ENCODE measurements at places on chromosomes 5 and 9.

DNA sequence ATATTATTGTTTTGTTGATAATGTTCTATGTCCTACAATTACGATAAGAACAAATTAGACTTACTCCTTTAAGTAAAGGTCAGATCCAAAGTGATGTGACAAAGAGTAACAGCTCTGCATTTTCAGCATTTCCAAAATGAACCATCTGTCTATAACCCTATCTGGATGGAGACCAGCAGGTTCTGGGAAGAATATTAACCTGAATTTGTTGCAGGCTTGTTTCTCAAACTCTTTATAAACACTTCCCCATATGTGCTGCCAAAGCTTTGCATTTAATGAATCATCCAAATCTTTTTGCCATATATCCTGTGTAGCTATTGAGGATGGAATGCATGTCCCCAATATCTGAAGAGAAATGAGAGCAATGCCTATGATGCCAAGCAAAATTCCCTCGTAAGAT lies 198.9 kb upstream of the SLC27A6 start:
- no peak for DNase-seq

- no peak for DNase-seq
These were observed 63.3 kb downstream of the SPATA31C2 start for GRCh38 chr9:88074931-88075330.

- no peak for DNase-seq
These were observed 2.4 kb upstream of the PPP2R2B start for GRCh38 chr5:146880966-146881365.

DNA sequence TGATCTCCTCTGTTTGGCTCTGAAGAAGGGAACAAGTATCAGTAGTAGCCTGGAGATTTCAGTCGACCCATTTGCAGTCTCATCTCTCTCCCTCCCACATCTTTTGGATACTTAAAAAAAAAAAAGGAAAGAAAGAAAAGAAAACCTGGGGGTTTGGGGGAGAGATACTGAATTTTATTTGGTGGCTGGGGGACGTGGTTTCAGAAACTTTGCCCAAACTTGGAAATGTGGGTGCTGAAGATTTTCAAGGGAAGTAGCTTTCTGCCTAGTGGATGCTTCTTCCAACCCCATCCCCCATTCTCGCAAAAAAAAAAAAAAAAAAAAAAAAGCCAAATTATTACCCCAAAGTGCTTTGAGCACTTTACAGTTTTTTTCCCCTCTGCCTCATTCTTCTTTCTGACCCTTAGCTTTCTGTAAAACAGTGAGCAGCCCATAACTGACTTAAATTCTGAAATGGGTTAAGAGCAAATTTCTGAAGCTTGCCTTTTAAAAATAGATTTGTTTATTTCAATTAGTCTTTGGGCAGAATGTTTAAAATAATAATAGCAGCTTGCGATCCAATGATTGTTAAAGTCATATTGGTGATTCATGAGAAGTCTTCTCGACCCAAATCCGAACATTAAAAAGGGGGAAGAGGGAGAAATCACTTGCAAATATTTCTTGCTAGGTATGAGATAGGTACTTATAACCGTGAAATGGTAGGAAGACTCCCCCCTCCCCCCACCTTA lies 894 bp downstream of the FST start:
- DNase-seq = no peak

GRCh38 chr9:123556464-123557435 lies 200.8 kb downstream of the CRB2 start:
- DNase-seq = no peak

GRCh38 chr9:2524601-2525000 lies 97.0 kb upstream of the VLDLR start:
- DNase-seq = no peak

- no peak for DNase-seq
These were observed 1539.0 kb upstream of the NUDT12 start for GRCh38 chr5:105101577-105101976.

DNA sequence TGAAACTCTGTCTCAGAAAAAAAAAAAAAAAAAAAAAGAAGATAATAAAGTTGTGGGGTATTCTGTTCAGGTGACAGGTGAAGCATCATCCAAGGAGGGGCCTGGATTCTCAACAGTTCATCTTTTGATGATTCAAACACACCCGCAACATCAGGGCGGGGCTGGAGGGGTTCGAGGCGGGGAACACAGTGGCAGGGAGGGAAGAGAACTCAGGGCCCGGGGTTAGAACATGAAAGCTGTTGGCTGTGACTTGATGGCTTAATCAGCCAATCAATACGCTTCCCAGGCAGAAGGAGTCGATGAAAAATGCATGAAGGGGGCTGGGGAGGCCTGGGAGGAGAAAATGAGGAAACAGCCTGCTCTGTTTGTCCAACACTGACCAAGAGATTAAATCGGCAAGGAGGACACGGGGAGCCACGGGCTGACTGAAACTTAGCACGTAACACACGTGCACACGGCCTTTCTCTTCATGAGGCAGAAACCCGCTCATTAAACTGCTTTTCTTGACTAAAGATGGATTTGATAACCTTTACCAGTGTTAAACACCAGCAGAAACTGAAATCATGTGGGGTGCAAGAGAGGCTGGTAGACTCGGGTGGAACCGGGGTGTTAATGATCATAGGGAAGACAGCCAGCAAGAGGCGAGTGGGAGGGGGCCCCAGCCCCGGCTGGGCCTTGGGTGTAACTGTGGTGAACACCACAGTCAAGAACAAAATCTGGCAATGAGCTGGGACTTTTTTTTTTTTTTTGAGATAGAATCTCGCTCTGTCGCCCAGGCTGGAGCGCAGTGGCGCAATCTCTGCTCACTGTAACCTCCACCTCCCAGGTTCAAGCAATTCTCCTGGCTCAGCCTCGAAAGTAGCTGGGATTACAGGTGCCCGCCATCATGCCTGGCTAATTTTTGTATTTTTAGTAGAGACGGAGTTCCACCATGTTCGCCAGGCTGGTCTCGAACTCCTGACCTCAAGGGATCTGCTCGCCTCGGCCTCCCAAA lies 105.7 kb upstream of the RAPGEF1 start:
- DNase-seq = no peak

DNA sequence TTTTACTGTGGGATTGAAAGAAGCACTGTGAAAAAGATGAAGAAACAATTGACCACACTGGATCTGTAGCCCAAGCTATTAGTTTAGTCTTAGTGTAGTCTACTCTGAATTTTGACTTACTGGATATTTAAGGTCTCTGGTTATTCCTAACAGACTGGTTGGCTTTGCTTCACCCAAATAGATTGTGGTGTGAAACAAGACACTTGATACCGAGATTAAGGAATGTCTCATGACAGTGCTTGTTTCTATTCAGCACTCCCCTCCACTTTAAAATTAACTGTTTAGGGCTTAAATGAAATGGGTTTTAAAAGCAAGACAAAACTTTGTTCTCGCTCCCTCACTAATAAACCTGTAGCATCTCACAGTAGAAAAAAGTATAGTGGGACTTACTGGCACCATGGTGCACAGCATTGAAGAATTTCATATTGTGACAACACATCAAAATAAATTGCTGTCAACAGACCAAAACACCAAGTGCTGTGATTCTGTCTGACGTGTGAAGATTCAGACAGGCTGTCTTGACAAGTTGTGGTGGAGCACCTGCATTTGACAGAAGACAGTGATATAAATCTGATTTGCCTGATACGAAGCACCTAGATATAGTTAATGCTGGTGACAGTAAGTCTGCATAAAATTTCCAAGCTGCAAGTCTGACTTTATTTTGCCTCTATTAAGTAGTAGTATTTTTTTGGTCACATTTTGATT lies 73.1 kb downstream of the PBX3 start:
- DNase-seq = no peak

- DNase-seq = no peak
These were observed 21.9 kb downstream of the CSF2 start for GRCh38 chr5:132095424-132095972.

- no peak for DNase-seq
These were observed at the start of gene PDLIM4 for GRCh38 chr5:132257131-132258101. Gene PDLIM4 (plus strand): TSS chr5:132257696. CDS start chr5:132257735, 39 bp downstream.

DNA sequence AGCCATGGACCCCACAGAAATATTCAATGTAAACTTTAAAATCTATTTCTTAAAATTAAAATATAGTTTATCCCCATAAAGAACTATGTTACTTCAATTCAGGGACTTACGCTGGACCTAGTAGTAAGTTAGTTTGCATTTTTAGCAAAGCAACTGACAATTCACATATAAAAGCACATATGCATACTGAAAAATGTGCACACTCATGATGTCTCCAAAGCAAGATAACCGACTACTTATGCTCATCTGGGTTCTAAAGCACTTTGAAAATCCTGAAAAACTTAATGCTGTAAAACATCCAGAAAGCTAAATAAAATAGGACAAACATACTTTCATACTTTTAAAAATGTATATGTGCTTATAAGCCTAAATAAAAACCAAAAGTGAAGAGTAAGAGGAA lies 264.4 kb upstream of the GAS1 start:
- no peak for DNase-seq

DNA sequence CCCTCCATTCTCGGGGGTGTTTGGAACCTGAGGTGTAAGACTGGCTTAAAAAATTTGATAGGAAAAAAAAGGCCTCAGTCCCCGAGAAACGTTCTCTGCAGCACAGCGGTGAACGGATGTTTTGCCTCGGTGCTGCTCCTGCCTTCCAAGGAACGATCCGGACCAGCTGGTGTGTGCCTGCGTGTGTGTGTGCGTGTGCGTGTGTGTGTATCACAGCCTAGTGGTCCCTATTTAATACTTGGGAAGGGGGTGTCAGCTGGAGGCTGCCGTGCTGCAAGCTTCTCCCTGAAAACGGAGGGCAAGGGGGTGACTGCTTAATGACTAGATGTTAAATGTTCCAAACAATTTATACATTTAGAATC lies 76.9 kb downstream of the LHX2 start:
- no peak for DNase-seq

- no peak for DNase-seq
These were observed 300.9 kb downstream of the MCTP1 start for GRCh38 chr5:94983861-94984535.

- DNase-seq = no peak
These were observed 16.9 kb downstream of the CAMSAP1 start for GRCh38 chr9:135890190-135891026.

DNA sequence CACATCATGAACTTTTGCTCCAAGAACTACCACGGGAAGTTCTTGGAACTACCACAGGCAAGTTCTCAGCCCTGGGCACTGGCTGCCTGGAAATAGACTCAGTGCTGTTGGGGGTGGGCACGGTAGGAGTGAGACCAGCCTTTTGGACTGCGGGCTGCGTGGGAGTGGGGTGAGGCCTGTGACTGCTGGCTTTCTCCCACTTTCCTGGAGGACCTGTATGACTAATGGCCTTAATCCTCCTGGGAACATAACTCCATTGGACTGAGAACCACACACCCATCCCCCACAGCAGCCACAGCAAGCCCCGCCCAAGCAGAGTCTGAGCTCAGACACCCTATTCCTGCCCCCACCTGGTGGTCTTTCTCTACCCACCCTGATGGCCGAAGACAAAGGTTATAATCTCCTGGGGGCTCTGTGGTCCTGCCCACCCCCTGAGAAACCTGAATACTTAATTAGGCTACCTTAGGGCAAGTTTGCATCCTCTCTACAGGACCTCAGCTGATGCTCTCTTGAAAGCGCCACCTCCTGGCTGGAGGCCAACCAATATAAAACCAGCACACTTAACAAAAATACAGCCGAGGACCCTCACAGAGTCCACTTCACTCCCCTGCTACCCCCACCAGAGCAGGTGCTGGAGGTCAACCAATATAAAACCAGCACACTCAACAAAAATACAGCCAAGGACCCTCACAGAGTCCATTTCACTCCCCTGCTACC lies 112.6 kb downstream of the CACNA1B start:
- DNase-seq = no peak

DNA sequence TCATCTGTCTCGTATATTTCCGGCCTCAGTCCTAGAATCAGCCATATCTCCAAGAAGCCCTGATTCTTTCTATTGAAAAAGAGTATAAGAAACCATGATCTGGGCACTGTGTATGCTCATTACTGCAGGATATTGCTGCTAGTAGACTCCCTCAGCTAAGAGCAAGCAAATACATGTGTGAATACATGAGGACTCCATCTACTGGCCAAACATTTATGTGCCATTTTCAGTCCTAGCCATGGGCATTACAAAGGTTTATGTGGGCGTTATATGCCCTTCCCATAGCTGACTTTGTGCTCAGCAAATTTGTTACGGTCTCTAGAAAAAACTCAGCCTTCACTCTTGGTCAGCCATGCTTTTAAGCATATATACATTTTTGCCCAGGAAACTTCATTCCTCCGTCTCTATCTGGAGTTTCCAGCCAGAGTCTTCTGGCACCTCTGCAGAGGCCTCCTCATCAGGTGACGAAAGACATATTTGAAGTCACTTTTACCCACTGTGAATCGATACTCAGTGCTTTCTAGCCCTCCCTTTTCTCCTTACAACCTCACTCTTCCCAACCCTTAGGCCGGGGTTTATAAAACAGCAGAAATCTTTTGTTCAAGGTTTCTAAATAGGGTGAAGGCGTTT lies 1495.6 kb upstream of the CDH6 start:
- peak; percentile 60 for DNase-seq

GRCh38 chr5:415928-416635 lies 26.9 kb upstream of the EXOC3 start:
- DNase-seq = no peak

GRCh38 chr9:5917888-5918287 lies 27.2 kb downstream of the MLANA start:
- DNase-seq = no peak

DNA sequence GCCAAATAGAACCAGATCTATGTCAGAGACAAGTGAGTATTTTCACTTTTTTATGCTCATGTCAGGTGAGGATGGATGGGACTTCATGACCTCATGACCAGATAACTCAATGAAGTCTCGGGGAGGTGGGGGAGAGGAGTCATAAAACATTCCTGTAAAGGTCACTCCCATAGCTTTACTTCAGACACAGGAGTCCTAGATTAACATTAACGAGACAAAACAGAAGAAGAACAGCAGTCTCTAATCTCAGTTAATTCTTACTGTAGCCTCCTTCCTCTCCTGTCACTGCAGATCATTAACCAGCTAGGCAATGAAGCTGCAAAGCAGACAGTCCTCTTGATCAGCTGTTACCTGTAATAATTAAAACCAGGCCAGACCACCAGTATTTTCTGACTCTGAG lies 11.2 kb downstream of the CRHBP start:
- DNase-seq = no peak

DNA sequence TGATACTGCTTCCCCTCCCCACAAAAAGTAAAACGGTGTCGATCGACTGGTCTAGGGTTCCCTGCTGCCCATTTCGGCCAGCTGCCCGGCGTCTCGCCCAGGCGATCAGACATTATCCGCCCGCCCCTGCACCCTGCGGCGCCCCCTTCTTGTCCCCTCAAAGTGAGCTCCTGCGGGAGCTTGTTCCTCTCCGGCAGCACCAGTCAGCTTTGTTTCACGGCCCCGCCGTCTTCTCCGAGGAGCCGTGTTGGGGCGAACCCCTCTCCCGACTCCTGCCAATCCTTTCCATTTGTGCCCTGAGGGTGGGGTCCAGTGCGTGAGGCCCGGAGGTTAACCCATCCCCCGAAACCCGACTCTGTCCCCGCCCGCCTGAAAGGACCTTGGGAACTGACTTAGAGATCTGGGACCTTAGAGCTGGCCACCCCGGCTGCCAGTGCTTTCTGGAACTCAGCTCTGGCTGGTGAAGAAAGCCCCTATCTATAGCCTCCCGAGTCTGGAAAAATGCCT lies 518 bp downstream of the UBE2B start:
- DNase-seq = peak; percentile 34

All from COR-L47 (cell line).